EL (cell line): ENCODE measurements at places on chromosomes 16 and 17.

DNA sequence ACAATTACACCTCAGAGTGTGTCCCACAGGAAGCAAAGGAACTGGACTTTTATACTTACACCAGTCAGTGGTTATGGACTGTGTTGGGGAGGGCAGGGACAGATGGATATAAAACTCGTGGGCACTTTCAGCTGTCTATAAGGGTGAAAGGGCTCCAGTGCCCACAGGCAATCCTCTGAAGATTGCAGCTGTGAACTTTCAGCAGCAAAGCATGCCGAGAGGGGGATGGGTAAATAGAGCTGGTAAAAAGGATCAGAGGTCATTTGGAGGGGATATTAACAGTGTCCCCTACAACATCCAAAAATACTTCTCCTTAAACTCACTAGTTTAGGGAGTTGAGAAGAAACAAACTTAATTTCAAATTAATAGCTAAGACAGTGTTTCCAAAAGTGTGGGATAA is 13.3 kb upstream of the RFWD3 start:
- DNase-seq = no peak

GRCh38 chr17:12756786-12757185 is 32.5 kb upstream of the ARHGAP44 start:
- peak; percentile 56 for DNase-seq

GRCh38 chr17:48671697-48672171 is 45.6 kb upstream of the HOXB9 start:
- DNase-seq = peak; percentile 73

DNA sequence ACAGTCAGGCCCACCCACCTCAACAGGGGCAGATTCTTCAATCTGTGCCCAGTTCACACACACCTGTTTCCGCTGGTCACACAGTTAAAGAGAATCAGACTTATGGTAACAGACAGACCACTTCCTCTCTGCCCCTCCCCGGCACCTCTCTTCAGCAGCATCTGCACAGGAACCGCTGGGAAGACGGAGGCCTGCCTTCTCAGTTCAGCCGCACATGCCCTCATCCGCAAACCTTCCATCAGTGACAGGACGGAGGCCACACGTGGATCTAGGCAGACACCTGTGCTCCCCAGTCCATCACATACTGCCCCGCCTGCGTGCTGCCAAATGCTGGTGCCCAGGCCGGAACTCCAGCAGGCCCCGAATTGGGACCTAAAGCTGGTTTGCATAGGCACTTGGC is 10.3 kb downstream of the PHB1 start:
- DNase-seq = no peak

DNA sequence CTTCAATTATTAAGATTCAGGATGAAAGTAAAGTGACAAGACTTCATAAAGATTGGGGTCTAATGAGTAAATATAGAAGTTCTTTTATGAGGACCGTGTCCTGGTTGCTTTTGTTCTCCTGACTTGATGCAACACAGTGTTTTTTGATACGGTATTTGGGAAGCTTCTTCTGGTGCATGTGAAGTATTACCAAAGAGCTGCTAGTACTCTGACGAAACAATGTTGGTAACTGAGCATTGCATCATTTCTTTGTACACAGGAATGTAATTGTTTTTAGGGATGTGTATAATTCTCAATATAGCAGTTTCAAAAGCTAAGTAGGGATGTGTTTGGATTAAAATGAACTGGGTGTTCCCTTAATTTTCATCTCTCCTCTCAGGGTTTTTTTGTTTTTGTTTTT is 15.9 kb downstream of the KPNB1 start:
- no peak for DNase-seq

DNA sequence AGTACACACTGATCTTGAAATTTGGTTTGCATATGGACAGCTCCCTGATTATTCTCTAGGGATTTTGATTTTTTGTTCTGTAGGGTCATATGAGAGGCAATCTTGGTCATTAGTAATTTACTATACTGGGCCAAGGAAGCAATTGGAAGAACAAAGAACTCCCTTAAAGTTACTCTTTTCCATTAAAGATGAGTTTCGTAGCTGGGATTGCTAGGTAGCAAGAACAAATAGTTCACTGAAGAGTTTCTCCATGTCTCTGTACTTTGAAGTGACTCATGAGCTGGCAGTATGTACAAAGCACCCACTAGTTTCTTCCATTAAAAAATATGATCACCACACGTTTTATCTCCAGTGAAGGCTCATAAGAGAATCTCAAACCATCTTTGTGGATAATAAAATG is 6.2 kb upstream of the BCAS3 start:
- DNase-seq = peak; percentile 23

DNA sequence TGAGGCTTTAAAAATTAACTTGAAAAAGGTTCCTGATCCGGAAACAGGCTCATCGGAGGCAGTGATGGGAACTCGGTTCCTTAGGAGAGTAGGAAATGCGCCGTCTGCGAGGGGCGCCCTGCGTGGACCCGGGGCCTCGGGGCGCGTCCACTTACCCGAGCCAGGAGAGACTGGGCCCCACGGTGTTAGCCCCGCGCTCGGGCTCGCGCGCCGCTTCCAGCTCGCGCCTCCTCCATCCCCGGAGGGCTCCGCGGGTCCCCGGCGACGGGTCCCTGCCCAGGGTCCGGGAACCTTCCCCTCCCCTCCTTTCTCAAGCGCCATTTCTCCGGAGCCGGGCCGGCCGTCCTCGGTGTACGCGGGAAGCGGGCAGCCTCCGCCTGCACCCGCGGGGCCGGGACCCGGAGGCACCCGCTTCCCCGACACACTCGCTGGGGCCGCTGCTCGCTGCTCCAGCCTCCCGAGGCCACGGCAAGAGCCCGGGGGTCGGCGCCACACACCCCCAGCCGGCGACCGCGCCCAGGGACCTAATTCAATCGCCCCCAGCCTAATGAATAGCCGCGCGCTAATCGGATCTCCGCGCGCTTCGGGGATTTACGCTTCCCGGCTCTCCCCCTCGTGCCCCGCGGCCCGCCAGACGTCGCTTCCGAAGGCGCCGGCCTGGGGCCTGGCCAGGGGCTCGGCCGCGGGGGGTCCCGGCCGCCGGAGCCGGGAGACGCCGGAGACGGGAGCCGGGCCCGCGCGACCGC is 2.2 kb upstream of the BAHCC1 start:
- DNase-seq = no peak

- DNase-seq = no peak
Measured at GRCh38 chr17:44466339-44466738, 36.9 kb downstream of the GPATCH8 start.

DNA sequence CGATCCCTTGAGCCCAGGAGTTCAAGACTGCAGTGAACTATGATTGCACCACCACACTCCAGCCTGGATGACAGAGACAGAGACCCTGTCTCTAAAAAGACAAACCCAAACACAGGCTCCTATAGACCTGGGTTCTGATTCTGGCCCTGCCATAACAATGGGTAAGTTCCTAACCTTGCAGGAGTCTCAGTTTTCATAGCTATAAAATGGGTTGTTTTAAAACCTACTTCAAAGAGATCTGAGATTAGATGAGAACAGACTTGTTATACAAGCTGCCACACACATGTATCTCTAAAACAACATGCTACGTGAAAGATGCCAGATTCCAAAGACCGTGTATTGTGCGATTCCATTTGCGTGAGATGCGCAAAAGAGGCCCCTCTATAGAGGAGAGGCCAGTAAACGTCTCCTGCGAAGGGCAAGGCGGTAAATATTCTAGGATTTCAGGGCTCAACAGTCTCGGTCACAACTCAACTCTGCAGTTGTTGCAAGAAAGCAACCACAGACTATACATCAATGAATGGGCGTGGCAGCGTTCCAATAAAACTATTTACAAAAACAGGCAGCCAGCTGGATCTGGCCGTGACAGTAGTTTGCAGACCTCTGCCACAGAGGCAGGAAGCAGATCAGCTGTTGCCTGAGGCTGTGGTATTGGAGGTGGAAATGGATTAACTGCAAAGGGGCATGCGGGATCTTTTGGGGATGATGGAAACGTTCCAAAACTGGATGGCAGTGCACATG is 5.9 kb downstream of the CORO7 start:
- peak; percentile 90 for DNase-seq

- no peak for DNase-seq
Measured at GRCh38 chr17:10211666-10212065, 13.3 kb upstream of the GAS7 start.

GRCh38 chr17:83194186-83194561 is 114.8 kb downstream of the METRNL start:
- no peak for DNase-seq

GRCh38 chr17:42163113-42163512 is 8.3 kb upstream of the RAB5C start:
- DNase-seq = peak; percentile 24

GRCh38 chr16:22217890-22218730 is 12.0 kb downstream of the EEF2K start:
- DNase-seq = no peak

DNA sequence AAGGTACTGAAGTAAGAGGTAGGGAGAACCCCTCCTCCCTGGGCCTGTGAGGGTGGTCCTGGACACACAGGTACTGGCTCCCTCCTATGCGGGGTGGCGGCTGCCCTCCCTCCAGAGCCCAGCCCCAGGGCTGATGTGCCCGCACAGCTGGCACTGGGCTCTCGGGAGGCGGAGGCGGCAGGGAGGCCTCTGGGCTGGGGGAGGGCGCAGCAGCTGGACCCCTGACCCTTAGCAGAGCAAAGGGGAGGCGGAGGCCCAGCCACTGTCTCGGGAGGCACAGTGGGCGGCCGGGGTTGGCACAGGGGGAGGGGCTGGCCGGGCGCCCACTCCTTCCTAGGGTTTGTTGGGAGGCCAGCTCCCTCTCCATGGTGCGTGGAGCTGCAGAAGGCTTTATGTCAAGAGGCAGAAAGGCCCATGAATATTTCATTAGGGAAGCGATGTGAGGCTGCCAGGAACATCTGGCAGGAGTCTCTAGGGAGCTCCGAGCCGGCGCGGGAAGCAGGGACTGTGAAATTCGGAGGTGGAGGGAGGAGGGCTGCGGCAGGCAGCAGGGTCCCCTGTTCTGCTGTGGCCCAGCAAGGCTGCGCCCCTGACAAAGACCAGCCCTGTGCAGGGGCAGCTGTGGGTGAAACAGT is 44.1 kb upstream of the ACSF3 start:
- no peak for DNase-seq

GRCh38 chr17:78791840-78792709 is 10.0 kb upstream of the CYTH1 start:
- no peak for DNase-seq

DNA sequence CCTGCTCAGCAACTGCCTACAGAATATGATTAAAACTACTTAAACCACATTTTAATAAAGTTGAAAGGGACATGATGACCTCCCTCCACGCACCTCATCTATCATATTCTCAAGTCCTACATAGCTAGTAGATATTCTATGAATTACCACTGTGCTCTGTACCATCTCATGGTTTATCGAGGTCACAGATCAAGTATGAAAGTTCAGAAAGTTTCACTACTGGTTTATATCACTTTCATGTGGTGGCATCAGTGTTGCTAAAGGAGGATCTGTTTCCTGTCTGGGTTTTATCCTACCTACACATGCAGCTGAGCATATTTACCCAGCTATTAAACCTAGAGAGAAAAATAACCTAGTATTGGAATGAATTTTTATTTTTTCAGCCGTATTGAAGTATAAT is 214.9 kb upstream of the MON1B start:
- DNase-seq = no peak

DNA sequence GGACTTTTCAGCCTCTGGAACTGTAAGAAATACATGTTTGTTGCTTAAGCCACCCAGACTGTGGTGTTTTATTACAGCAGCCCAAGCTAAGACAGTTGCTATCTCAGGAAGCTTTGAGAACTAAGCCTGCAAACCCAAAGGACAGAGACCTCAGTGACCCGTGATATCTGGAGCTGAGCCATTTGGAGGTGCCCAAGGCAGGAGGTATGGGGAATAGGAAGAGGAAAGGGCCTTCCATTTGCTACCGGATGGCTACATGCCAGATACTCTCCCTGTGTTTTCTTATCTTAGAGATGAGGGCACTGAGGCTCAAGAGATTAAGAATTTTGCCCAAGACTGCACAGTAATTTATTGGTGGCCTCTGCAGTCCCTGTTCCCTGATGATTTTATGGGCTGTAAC is 622.1 kb upstream of the CDH5 start:
- DNase-seq = no peak

DNA sequence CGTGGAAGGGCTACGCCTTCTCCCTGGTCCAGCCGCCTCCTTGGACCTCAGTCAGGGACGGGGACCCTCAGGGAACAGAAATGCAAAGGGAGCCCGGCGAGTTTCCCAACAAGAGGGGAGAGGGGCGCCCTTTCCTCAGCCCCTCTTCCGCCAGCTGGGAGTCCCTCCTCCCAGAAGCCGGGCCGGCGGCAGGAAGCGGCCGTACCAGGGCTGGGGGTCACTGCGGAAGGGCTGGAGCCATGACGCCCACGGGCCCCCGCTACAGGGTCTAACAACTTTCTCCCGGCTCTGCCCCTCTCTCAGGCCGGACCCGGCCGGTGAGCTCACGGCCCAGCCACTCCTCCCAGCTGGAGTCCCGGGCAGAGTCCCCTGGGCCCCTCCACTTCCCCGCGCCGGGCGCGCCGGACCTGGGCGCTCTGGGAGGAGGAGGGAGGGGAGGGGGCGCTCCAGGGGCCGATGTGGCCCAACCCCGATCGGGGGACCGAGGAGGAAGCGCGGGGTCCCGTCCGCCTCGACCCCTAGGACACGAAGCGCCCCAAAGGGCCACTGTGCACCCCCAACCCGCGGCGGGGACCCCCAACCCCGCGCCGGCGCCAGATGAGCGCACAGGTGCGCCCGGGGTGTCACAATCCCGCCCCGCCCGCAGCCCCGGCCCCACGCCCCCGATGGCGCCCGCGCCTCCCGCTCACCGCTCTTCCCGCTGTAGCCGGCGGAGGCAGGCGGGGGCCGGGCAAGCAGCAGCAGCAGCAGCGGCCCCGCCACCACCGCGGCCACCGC is 578 bp downstream of the PGAP6 start:
- no peak for DNase-seq

DNA sequence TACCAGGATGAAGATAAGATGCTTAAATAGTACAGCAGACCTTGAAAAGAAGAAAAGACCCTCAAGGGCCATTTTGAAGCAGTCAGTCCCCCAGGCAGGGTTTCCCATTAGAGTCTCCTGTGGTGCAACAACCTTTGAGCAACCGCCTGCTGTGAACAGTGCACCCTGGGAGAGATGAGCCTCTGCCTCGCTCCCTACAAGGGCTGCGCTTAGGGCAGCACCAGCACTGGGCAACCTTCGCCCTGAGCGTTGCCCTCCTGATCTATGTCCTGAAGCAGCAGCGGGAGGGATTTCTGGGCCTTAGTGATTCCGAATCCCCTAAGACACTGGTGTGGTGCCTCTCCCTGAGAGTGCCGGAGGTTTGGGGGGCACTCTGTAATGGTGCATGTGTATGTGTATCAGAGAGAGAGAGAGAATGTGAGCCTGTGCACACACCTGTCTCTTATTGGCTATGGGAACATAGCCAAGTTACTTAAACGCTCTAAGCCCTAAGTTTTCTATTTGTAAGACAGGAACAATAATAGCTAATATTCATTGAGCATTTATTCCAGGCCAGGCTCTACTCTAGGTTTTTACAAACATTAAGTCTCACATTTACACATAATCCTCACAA is 25.2 kb upstream of the ABCC12 start:
- no peak for DNase-seq

GRCh38 chr17:47774331-47774730 is 41.3 kb downstream of the TBX21 start:
- DNase-seq = no peak

GRCh38 chr16:4700380-4700996 is 7.1 kb downstream of the NUDT16L1 start:
- no peak for DNase-seq

GRCh38 chr17:48374650-48375230 is 55.3 kb downstream of the SKAP1 start:
- DNase-seq = peak; percentile 23

GRCh38 chr17:17304521-17304985 is 1.4 kb downstream of the NT5M start:
- DNase-seq = no peak
